ENCODE measurements at places on chromosomes 13 and 19.

DNA sequence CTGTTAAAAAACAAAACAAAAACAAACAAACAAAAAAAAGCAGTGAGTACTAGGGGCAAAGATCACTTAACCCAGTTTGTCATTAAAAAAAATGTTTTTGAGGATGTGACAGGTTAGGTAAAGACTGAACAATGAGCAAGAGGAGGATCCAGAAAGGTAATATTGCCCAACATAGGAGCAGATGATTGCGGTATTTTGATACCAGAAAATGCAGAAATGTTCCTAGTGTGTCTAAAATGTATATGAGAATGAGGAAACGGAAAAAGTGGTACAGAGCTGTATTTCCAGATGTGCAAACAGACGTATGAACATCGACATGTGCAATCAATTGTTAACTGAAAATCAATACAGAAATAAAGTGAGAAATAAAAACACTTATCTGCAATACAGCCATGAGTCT, 4.9 kb upstream of the LILRA4 start:
- no peak for DNase-seq

GRCh38 chr19:2274185-2274711, 7.7 kb downstream of the PEAK3 start:
- no peak for DNase-seq

- no peak for DNase-seq
Measured at GRCh38 chr13:29497137-29497654, 98.3 kb downstream of the SLC7A1 start.

GRCh38 chr13:36794706-36795105, 24.3 kb upstream of the RFXAP start:
- DNase-seq, result no peak

DNA sequence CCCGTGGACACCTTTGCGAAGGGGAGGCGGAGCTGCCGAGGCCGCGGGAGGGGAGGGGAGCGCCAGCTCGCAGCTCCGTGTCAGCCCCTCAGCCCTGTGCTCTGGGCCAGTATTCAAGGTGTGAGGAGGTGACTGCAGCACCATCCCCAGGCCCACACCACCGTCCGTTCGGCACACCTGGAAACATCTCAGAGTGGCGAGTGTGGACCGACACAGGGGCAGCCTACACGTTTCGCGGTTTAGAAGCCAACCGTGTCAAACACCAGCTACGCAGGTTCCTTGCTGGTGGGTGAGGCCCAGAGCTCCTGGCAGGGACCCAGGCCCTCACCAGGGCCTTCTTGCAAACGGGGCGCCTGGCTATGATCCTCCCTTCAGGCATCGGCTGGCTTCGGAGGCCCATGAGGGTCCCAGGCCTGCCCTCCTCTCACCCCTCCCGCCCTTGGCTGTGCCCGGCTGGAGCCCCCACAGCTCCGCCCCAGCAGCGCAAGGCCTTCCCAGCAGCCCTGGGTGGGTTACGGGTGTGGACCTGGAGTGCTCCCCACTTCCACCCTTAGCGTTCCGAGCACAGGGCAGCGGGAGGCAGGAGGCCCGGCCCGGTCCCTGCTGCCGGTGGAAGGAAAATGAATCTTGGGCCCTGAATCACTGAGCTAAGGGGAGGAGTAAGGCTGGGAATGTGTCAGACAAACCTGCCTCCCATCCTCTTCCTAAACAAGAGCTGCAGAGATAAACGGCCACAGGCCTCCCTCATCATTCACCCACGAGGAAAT, 1.2 kb downstream of the C13orf46 start:
- no peak for DNase-seq

DNA sequence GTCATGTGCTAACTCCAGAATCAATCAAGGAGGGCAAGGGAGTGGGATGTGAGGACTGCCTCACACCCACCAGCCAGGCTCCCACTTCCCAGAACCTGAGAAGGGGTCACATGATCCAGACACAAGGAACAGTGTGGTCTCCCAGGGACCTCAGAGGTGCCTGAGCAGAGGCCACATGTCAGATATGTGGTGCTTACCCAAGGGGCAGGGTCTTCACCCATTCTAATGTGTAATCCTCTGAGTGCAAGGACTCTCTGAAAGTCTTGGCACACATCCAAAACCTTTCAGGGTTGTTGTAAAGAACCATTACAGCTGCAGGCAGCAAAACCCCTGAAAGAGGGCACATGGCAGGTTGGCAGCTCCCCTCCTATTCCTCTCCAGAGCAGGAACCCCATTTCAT, 656.6 kb downstream of the UQCRFS1 start:
- DNase-seq, result no peak

DNA sequence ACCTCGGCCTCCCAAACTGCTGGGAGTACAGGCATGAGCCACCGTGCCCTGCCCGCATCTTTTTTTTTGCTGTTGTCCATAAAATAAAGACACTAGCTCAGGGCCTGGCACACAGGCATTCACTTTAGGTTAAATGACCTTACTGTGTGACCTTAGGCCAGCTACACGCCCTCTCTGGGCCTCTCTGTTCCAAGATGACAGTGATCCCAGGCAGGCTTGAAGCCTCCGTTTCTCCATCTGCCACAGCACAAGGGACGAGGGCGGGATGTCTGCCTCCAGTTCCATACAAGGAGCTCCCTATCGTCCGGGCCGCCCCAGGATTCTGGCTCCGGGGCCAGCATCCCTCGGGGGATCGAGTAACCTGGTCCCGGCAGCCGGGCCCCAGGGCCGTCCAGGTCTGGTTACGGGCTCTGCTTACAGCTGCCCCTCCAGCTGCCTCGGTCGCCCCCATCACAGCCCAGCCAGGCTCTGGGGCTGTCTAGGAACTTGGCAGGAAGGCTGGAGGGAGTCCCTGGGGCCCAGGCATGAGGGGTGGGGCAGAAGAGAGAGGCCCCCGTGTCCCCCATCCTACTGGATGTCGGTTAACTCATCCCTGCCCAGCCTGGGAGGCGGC, 11.9 kb upstream of the SEMA6B start:
- no peak for DNase-seq

DNA sequence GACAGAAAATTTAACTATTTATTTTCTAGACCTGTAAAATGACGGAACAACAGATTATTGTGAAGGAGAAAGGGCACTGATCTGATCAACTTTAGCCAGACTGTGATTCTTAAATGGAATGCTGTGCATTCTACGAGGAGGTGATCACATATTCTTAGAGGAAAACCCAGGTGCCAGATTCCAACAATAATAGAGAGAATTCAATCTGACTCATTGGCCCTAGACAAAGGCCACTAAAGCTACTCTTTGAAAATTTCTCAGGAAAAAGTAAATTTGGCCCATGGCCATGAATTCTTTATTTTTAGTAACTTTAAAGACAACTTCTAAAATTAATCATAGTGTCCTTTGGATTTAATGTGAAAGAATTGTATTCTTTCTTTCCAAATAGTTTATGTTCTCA, 58.6 kb upstream of the POSTN start:
- DNase-seq, result no peak
